ENCODE measurements at places on chromosomes 1 and 21.
A peak's percentile ranks its signal among the peaks of the same experiment; 100 is the strongest.

DNA sequence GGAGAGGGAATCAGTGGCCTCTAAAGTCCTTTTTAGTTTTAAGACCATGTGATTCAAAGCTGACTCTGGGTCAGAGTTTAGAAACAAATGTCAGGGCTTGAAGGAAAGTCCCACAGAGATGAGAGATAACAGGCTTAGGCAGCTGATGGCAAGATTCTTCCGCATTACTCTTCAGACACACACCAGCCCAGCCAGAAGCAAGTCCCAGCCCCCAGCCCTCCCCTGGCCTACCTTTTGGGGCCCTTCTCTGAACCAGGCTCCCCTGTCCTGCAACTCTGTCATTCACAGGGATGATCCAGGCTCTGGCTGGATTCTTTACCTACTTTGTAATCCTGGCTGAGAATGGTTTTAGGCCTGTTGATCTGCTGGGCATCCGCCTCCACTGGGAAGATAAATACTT is 13.1 kb upstream of the CASQ1 start:
- no peak for DNase-seq

DNA sequence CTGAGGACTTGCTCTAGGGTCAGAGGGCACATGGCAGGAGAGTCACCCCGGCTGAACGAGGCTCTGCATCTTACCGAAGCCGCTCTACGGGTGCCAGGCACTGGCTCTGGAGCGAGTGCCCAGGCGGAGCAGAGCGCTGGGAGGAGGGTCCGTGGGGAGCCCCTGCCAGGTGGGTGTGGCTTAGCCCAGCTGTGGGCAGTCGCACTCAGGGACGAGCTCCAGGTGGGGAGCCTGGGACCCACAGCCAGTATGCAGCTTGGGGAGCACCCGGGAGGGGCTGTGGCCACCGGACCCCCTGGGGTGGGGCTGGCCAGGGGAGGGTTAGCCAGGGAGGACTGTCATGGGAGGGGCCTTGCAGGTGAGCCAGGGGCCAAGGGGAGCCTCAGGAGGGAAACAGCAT is 3.8 kb downstream of the AGRN start:
- no peak for DNase-seq

- DNase-seq, result no peak
These were observed 35.0 kb downstream of the ZYG11A start for GRCh38 chr1:52877554-52877953.

- no peak for DNase-seq
These were observed 39.6 kb downstream of the UCHL5 start for GRCh38 chr1:193019442-193020026.

- no peak for DNase-seq
These were observed 22.0 kb downstream of the MYOM3 start for GRCh38 chr1:24089743-24090555.

GRCh38 chr1:41880950-41881885 is 37.5 kb downstream of the HIVEP3 start:
- no peak for DNase-seq

GRCh38 chr1:33465316-33465715 is 7.1 kb upstream of the ZSCAN20 start:
- no peak for DNase-seq

DNA sequence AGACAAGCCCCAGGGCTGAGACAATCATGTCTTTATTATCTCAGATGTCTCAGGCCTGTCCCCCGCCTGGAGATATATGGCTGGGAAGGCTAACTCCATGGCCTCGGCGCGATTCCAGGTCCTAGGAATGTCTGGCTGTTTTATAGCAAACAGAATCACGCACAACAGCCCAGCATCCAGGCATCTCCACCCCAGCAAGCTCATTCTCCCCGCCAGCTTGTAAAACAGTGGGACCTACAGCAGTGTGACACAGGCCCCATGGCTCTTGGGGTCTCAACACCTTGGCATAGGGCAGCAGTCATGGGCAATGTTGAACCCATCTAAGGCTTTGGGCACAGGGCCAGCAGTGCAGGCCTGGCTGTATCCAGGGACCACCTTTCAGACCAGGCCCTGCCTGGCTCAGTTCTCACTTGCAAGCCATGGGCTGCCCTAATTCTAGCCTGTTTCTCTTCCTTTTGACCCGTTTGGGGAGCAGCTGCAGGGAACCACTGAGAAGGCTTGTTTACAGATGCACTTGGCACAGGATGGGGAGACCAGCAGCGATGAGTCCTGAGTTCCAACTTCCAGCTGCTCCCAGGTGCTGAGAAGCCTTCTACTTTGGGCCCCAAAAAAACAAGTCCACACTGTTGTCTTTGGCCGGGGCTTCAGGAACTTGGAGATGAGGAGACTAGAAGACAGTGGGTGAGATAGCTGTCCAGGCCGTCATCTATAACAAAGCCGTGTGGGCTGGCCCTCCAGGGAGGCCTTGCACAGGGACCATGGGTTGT is 34.4 kb downstream of the WNT4 start:
- peak; percentile 49 for DNase-seq

- no peak for DNase-seq
These were observed 8.3 kb downstream of the RIPK4 start for GRCh38 chr21:41758550-41758949.

DNA sequence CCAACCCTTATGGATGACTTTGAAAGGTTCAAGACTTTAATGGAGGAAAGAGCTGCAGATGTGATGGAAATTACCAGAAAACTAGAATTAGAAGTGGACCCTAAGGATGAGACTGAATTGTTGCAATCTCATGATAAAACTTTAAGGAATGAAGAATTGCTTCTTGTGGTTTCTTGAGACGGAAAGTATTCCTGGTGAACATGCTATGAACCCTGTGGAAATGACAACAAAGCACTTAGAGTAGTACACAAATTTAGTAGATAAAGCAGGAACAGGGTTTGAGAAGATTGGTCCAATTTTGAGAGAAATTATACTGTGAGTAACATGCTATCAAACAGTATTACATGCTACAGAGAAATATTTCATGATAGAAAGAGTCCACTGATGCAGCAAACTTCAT is 215.4 kb downstream of the OMA1 start:
- DNase-seq, result no peak

DNA sequence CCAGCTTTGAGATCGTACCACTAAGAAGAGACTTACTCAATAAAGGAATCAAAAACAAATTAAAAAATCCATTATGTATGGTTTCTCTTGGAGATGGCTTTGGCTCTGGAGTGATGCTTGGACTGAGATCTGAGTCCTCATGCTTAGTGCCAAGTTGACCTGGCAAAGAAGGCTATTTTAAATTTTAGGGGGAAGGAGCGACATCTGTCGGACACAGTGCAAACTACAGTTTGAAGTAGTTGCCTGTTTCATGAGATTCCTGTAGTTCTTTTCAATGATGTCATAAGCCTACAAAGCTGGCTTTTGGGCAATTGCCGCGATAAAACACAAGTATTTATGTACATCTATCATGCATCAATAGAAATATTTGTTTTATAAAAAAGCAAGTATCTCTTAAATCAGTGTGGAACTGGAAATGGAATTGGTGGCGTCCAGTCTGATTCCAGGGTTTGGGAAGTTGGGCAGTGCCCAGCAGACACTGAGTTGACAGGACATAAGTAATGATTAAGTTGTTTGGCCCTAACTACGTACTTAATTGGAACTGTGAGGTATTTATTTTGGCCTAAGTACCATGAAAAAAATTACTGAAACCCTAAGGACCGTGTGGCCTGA is 50.0 kb downstream of the TBCE start:
- peak; percentile 78 for DNase-seq

- DNase-seq, result no peak
These were observed 132.6 kb upstream of the ETV3 start for GRCh38 chr1:157270705-157271274.

DNA sequence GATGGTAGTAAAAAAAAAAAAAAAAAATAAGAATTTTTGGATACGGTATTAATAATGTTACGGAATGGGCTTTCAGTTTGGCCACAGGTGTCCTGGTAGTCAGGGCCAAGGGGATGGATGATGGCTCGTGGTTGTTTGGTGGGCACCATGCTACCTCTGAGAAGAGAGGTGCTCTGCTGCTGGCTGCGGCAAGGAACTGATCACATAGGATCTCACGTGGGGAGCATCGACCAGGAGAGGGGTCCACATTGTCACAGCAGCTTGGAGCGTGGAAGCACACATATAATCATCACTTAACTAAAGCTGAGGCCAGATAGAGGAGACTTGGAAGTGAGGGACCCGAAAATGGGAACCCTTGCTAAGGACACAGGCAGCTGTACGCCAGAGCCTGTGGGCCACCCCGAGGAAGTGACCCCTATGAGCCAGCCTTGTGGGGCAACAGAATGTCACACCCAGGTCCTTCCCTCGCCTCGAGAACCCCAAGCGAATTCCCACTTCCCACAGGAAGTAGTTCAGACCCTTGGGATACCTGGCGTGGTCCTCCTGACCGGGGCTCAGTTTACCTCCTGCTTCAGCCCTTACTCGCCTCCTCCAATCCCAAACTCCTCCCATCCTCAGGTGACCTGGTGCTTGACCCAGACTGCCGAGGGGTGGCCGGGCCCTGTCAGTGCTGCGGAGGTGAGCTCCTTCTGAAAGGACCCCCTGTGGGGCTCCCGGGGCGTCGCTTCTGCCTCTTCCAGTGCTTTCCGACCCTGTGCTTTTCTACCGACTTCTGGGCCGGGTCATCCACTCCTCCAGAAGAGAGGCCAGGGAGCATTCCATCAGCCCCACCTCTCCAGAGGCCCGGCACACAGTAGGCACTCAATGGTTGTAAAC is 222.0 kb downstream of the CAMTA1 start:
- no peak for DNase-seq

GRCh38 chr1:11134251-11134897 is 34.7 kb upstream of the EXOSC10 start:
- no peak for DNase-seq

DNA sequence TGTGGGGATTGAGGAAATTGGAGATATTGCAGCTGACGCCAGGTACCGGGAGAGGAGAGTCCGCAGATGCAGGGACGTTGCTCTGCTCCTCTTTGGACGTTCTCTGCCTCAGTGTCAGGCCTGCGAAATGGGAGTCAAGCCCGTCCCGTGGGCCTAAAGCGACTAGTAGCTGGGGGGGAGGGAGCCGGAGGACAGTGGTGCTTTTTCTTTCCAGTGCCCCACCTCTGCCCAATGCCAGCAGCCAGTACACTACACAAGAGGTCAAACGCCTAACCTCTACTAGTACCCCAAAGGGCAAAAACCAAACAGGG is 413.6 kb upstream of the ESRRG start:
- no peak for DNase-seq

DNA sequence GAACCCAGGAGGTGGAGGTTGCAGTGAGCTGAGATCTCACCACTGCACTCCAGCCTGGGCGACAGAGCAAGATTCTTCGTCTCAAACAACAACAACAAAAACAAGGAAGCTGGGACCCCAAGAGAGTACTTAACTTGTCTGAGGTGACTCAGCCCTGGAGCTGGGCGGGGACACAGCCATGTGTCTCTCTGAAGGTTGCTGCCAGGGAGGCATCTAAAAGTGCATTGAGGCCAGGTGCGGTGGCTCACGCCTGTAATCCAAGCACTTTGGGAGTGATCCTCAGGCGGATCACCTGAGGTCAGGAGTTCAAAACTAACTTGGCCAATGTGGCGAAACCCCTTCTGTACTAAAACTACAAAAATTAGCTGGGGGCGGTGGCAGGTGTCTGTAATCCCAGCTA is 7.7 kb downstream of the IFI6 start:
- DNase-seq, result no peak

DNA sequence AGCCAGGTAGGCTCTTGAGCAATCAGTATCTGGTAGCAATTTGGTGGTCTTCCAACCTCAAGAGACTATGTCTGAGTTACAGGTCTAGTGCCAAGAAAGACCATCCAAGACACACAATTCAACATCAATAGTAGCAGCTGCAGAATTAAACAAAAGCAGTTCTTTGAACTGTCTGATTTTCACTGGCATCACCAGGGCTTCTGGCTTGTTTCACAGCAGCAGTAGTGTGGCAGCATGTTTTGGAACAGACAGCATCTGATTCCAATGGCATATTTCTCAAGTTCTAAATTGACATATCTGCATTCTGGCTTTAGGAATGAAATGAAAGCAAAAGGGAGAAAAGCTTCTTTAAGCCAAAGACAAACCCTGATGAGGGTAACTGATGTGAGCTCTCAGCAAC is 334.7 kb upstream of the PRMT6 start:
- DNase-seq, result no peak

DNA sequence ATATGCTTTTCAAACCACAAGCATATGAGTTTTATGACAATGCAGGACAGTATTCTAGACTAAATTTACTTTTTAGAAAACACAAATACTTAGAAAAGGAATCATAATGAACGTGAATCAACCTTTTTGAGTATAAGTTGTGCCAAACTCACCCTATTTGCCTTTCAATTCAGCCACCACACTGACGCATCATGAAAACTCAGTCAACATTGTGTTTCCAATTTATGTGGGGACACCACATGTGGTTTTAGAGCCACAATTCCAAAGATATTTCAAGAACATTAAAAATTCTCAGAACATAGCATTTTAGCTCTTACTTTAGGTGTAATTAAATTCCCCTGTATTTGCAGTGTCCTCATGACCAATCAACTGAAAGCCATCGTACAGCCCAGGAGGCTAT is 118.8 kb downstream of the PTBP2 start:
- no peak for DNase-seq

DNA sequence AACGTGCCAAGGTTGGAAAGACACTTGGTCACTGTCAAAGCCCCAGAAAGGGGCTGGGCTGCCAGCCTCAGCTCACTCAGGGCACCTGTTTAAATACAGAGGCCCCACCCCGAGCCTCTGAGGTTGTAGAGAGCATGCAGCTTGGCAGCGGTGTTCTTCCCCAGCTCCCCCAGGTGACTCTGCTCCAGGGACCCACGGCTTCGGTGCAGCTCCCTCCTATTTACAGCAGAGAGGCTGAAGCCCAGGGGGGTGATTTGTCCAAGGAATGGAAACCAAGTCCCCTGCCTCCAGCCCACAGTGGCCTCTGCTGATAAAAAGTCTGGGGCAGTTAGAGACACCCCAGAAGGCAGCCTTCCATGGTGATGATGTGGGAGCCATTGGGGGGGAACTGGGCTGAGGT is 9.1 kb upstream of the C1QA start:
- no peak for DNase-seq

DNA sequence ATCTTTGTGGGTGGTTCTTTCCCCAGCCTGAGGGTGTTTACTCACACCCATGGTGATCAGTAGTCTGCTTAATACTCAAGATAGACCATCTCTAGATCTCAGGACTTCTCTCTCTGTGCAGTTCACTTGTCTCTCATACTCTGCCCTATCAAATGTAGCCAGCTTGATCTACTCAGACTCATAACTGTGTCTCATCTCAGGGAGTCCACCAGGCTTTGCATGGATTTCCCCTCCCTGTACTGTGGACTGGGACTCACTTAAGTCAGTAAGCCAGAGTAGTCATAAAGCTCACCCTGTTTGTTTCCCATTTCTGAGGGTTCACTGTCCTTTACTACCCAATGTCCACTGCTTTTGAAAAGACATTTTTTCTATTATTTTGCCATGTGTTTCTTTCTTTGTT is 41.8 kb downstream of the LYPLAL1 start:
- DNase-seq, result no peak

- no peak for DNase-seq
These were observed 38.5 kb upstream of the ZBTB40 start for GRCh38 chr1:22412932-22413727.

DNA sequence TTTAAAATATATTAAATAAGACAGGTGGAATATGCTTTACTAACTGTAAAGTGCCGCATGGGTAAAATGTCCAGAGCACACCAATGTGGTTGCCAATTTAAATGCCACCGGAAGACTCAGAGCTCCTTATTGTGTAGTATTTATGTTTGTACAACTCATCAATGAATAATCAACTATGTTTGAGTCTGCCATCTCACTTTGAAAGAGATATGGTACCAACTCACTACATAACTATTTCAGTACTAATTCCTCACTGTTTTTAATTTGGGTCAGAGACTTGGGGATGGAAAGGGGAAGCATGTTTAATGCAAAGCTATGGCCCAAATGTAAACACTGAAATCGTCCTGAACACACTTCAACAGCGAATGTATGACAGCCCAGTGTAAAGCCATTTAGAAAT is 144.8 kb downstream of the NR5A2 start:
- DNase-seq, result no peak
